ENCODE measurements at places on chromosomes 12 and 14.

DNA sequence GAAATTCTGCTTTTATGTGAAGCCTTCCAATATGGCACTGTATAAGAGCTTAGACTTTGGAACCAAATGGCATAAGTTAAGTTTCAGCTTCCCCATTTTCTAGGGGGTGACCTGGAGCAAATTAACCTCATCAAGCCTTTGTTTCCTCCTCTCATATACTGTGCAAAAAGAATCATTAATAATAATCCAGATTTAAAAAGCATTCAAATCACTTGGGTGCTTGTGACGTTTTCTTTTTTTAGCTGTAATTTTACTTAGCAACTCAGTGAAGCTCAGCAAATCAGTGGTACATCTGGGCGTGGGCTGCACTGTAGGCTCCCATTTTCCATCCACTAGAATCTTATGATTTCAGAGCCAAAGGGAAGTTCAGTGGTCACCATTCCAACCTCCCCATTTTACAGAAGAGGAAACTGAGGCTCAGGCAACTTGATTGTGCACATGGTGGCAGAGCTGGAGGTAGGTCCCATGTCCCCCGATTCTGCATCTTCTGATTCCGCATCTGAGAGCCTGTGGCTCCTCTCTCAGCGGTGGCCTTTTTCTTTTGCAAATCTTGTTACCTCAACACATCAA is 131.2 kb downstream of the SNAPC1 start:
- H3K27ac ChIP-seq, result no peak overlapping the region
- no peak overlapping the region for H3K4me3 ChIP-seq
- H3K27me3 ChIP-seq, result peaks cover 15% of the 10 kb centered on the region

GRCh38 chr12:41123871-41124270 is 64.2 kb upstream of the PDZRN4 start:
- H3K36me3 ChIP-seq, result no peaks in the 10 kb centered on the region
- no peak overlapping the region for H3K27ac ChIP-seq
- no peak for DNase-seq
- H3K27me3 ChIP-seq, result no peaks in the 10 kb centered on the region
- H3K4me3 ChIP-seq, result no peak overlapping the region

GRCh38 chr14:96852823-96853422 is 55.7 kb downstream of the VRK1 start:
- no peak overlapping the region for H3K4me3 ChIP-seq
- no peaks in the 10 kb centered on the region for H3K27me3 ChIP-seq
- peaks cover 5% of the 10 kb centered on the region for H3K4me1 ChIP-seq
- no peak for DNase-seq
- H3K36me3 ChIP-seq, result peaks cover 10% of the 10 kb centered on the region

GRCh38 chr14:100400115-100400514 is 77.0 kb downstream of the SLC25A47 start:
- peak overlapping the region; percentile 44 for H3K27ac ChIP-seq
- peak overlapping the region; percentile 2 for H3K4me3 ChIP-seq

DNA sequence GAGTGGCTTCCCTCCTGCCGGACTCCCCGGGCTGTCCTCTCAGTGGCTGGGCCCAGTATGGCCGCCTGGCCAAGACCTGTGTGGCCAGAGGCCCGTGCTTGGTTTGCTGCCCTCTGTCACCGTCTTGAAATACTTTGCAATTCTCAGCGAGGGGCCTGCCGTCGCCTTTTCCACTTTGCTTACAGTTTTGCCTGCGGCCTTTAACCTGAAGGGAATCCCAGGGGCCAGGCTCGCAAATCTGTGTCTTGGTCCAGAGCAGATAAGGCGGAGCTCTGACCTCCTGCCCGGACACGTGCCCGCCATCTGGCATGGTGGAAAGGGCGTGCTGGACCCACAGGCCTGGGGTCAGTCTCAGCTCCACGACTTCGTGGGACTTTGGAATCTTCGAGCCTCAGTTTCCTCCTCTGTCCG is 10.9 kb upstream of the AMN start:
- H3K27ac ChIP-seq, result no peak overlapping the region
- no peaks in the 10 kb centered on the region for H3K27me3 ChIP-seq
- DNase-seq, result no peak
- H3K36me3 ChIP-seq, result peaks cover 9% of the 10 kb centered on the region

- peaks cover 28% of the 10 kb centered on the region for H3K4me1 ChIP-seq
- H3K27ac ChIP-seq, result no peak overlapping the region
- DNase-seq, result no peak
- no peaks in the 10 kb centered on the region for H3K27me3 ChIP-seq
- H3K4me3 ChIP-seq, result no peak overlapping the region
Measured at GRCh38 chr12:109642506-109643132, 69.0 kb downstream of the MVK start.

DNA sequence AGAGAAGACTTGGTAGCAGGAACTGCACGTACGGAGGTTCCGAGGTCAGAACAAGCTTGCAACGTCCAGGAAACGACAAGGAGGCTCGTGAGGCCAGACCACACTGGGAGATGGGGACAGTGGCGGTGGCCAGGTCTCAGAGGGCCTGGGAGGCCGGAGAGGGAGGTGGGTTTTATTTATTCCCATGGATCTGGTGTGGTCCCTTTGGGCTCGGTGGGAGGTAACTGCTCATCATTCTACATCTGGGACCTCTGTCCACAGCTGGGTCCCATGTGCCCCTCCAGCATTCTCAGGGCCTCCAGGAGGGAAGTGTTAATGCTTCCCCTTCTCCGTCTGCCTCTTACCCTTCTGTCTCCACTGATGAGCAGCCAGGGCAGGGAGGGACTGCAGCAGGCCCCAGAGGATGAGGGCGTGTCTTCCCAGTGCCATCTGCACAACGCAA is 35.7 kb upstream of the NCOR2 start:
- H3K36me3 ChIP-seq, result no peaks in the 10 kb centered on the region
- no peak overlapping the region for H3K4me3 ChIP-seq
- no peaks in the 10 kb centered on the region for H3K27me3 ChIP-seq
- no peak for DNase-seq

- DNase-seq, result no peak
- peaks cover 9% of the 10 kb centered on the region for H3K4me1 ChIP-seq
- no peak overlapping the region for H3K27ac ChIP-seq
- no peaks in the 10 kb centered on the region for H3K36me3 ChIP-seq
- H3K27me3 ChIP-seq, result no peaks in the 10 kb centered on the region
- no peak overlapping the region for H3K4me3 ChIP-seq
Measured at GRCh38 chr12:69497308-69498026, 27.3 kb downstream of the FRS2 start.

GRCh38 chr12:29201296-29201695 is 52.2 kb downstream of the FAR2 start:
- no peaks in the 10 kb centered on the region for H3K27me3 ChIP-seq
- H3K27ac ChIP-seq, result no peak overlapping the region
- no peaks in the 10 kb centered on the region for H3K36me3 ChIP-seq
- no peaks in the 10 kb centered on the region for H3K4me1 ChIP-seq

GRCh38 chr12:106954462-106955376 is 988 bp upstream of the TMEM263 start:
- H3K4me1 ChIP-seq, result peaks cover 21% of the 10 kb centered on the region
- H3K36me3 ChIP-seq, result peaks cover 2% of the 10 kb centered on the region
- H3K4me3 ChIP-seq, result peak overlapping the region; percentile 95
- H3K27ac ChIP-seq, result peak overlapping the region; percentile 54

DNA sequence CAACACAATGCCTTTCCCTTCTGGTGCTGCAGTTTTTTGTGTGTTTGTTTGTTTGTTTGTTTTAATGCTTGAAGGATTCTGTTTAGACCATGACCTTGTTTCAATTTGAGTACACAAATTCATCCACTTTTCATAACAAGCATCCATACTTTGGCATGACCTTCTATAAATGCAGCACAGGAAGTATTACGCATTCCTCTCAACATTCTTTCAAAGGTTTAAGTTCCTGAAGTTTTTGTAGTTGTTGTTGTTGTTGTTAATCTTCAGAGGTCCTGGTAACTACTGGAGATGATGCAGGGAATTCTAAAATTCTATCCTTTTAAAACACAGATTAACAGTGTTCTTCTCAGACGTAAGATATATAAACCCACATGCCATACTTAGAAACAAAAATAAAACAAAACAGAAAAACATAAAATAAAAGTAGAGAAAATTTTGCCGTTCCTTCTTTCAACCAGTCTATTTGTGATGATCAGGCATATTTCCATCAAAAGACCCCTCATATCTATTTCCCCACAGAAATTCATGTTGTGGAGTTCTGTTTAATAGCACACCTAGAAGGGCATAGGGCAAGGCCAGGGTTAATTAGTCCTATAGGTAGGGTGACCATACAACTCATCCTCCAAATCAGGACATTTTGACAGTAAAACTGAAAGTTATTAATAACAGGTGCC is 529.9 kb downstream of the NOVA1 start:
- H3K27ac ChIP-seq, result peak overlapping the region; percentile 9
- H3K4me3 ChIP-seq, result no peak overlapping the region
- DNase-seq, result no peak
- no peaks in the 10 kb centered on the region for H3K36me3 ChIP-seq

DNA sequence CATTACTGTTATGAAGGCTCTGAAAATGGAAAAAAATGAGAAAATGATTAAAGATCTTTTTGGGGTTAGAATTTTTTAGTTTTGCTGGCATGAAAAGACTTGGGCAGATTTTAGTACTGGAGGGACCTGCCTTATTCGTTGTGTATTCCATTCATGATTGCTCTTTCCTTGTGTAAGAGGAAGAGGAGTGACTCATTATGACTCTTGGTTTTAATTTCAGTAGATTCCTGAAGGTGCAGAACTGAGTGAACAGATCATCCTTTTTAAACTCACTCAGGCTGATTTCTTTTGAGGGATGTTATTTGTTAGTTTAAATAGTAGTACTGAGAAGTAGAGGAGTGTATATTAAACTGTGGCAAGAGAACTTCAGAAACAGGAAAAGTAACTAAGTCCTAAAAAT is 41.6 kb downstream of the AKAP6 start:
- no peaks in the 10 kb centered on the region for H3K36me3 ChIP-seq
- no peak overlapping the region for H3K4me3 ChIP-seq
- H3K27me3 ChIP-seq, result no peaks in the 10 kb centered on the region
- no peak for DNase-seq
- H3K4me1 ChIP-seq, result peaks cover 23% of the 10 kb centered on the region

- peaks cover 11% of the 10 kb centered on the region for H3K4me1 ChIP-seq
- no peak overlapping the region for H3K27ac ChIP-seq
- H3K27me3 ChIP-seq, result peaks cover 26% of the 10 kb centered on the region
- no peak overlapping the region for H3K4me3 ChIP-seq
Measured at GRCh38 chr14:104973135-104973384, 5.1 kb downstream of the AHNAK2 start.
